Stimulated activated CD4-positive, alpha-beta T cell treated with anti-CD3 and anti-CD28 coated beads, Interleukin-1b, Interleukin-23, amount 100 ng/mL, for 48 hours (primary cell): ENCODE measurements at places on chromosomes 5 and 9.

- DNase-seq: no peak
These were observed 80.3 kb downstream of the SGCD start for GRCh38 chr5:156407251-156407650.

DNA sequence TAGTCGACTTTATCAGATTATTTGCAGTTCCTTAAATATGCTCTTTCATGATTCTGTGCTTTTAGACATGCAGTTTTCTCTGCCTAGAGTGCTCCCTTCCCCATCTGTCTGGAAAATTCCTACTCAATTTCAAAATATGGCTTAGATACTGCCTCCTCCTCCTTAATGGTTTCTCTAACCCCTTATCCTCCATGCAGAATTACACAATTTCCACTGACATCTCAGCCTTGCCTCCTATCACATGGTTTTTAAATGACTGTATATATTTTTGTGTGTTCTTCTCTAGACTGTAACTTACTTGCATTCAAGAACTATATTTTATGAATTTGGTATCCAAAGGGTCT, 85.2 kb downstream of the SLC44A1 start:
- no peak for DNase-seq

DNA sequence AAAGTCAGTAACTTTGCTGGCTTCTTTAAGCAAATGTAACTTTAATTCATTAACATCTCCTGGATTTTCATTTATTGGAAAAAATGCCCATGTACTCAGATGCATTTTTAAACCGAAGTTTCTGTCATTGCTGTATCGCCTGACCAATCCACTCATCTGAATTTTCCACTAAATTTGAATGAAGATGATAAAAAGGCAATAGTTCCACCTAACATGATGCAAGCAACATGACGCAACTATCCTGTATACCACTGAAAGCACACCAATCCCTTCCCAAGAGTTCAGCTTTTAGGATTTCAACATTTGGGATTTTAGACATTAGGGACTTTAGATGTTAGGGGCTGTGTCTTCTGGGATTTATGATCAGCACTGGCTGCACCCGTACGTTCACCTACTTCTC, 215.6 kb downstream of the KIF4B start:
- DNase-seq: no peak

- no peak for DNase-seq
These were observed 16.8 kb upstream of the SGCD start for GRCh38 chr5:156310115-156310514.

- DNase-seq: no peak
These were observed 1.6 kb upstream of the TMEM245 start for GRCh38 chr9:109121232-109121796.

- DNase-seq: no peak
These were observed 296.9 kb downstream of the ADAMTS6 start for GRCh38 chr5:65184780-65185179.

- DNase-seq: no peak
These were observed 105.4 kb downstream of the SEMA5A start for GRCh38 chr5:9440517-9440916.

- DNase-seq: no peak
These were observed 19.2 kb downstream of the MARCHF3 start for GRCh38 chr5:127011153-127011552.

GRCh38 chr9:95057101-95057500, 260.4 kb downstream of the FANCC start:
- no peak for DNase-seq

DNA sequence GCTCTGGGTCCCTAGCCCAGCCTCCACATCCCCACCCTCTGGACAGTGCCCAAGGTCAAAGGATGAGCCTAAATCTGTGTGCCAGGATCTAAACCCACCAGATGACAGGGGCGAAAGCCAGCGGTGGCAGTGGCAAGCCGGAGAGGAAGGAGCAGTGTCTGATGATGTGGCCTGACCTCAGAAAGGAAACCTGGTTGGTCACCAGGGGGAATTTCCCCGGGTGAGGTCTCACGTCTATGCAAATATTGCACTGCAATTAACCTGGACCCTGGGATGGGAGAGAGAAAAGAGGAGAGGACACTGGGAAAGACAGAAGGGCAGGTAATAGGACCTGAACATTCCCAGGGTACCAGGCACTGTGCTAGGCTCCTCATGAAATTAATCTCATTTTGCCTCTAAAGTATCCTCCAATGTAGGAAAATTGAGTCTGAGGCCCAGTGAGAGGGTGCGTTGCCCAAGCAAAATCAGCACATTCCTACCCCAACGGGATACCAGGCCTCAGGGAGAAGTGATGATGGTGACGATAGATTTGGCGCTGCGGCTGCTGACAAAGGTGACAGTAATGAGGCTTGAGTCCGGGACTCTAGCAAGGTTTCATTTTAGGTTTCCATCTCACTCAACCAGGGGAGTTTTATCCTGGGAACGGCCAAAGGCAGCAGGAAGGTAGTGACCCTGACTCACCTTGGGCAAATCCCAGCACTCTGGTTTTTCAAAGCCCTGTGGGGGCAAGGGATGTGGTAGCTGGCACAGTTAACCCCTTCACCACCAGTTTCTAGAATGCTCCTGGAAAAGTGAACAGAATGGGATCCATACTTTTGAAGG, 13.4 kb upstream of the TNIP1 start:
- DNase-seq: peak; percentile 73

DNA sequence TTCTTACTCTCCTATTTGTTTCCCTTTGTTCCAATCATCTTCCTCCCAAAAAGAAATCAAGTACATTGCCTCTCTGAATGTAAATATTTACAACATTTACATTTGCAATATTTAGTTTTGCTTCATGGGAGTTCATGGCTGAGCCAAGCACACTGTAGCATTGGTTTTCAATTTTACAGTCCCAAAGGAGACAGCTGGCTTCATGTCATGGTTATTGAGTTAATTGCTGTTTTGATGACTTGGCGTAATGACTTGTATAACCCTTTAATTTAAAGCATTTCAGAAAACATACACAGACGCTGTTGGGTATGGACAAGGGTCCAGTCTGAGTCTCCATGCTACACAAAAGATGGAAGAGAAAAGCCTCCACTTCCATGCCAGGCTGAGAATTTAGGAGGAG, 25.6 kb upstream of the VLDLR start:
- no peak for DNase-seq

GRCh38 chr9:124882231-124882630, 20.3 kb downstream of the ARPC5L start:
- no peak for DNase-seq

DNA sequence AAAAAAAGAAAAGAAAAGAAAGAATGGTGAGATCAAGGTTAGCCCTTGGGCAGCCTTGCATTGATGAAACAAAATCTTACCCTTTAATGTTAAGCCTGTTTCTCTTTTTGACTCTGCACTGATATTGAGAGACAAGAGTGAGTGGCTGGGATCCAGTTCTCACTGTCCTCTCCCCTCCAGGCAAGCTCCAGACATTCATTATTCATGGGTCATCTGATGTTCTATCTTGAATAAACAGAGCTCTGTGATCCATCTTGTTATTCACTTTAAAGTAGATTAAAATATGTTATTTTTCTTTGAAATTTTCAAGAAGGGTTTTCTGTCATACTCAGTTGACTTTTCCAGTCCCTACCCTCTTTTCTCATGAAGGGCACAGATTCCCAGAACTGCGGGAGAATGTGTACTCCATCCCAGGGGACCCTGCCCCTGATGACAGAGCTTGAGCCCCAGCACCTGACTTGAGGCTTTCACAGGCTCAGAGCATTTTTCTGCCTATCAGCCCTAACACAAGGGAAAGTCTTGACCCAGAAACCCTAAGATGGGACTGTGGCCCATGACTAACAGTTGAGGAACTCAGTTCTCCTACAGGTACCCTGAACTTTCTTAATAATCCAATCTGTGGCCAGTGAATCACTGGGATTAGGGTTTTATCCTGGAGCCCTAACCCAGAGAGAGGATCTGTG, 24.1 kb downstream of the ACTL7B start:
- no peak for DNase-seq

GRCh38 chr5:65760504-65761275, 38.7 kb downstream of the NLN start:
- peak; percentile 8 for DNase-seq
